ENCODE measurements at places on chromosomes 1 and 21.

- DNase-seq: no peak
These were observed 6.9 kb upstream of the SLC35D1 start for GRCh38 chr1:67060811-67061218.

- DNase-seq: no peak
These were observed 49.5 kb downstream of the FASLG start for GRCh38 chr1:172708452-172708851.

DNA sequence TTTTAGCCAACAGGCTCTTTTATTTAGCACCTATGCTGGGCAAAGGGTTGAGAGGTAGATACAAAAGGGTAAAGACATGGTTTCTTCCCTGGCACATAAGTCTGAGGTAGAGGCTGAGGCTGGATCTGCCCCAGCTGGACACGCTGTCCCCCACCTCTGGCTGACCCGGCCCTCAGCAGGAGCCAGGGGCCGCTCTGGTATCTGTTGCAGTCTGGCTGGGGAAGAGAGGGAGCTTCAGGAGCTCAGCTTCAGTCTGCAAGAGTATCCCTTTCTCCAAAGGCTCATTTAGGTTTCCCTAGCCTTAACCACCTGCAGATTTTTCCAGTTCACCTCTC is 14.2 kb downstream of the BLACAT1 start:
- DNase-seq: no peak

DNA sequence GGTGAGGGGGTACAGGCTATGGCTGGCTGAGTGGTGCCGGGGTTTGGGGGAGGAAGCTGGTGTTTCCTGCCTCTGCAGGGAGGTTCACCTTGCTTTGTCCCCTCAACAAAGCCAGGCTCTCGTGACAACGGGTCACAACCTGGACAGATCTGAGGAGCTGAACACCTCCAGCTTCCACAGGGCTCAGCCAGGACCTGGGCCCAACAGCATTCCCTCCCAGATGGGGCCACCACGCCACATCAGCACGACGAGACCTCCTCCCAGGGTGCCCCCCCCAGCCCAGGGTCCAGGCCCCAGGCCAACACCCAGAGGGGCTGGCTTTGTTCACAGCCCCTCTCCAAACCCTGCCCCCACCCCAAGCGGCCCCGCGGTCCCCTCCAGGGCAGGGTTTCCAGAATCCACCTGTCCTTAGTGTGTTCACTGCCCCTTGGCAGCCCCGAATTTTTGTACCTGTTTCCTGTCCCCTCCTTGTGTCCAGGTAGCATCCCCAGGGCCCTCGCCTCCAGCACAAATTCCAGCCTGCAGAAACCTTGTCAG is 34.7 kb downstream of the UBE2G2 start:
- no peak for DNase-seq

GRCh38 chr1:82400521-82400920 is 599.8 kb downstream of the ADGRL2 start:
- no peak for DNase-seq

DNA sequence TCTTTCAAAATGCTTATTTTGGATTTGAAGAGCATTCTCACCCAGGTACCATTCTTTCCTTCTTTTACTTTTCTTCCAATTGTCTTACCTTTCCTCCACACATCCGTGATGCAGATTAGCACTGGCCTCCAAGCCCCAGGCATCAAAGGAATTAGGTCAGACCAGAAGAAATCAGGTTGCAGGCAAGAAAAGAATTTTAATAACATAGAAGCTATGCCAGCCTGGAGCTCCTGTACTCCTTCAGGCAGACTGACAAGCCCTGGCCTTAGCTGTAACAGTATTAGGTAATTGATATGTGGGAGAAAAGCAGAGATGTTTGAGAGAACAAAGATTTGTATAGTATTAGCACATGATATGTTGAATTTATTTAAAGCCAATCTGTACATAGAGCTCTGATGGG is 390.4 kb upstream of the ADGRL2 start:
- DNase-seq: no peak

GRCh38 chr1:33186936-33187335 is 5.1 kb upstream of the TRIM62 start:
- DNase-seq: no peak

- DNase-seq: no peak
These were observed 1.7 kb downstream of the TFF3 start for GRCh38 chr21:42313501-42313969.
